ENCODE measurements at places on chromosomes 6 and 20.
A peak's percentile ranks its signal among the peaks of the same experiment; 100 is the strongest.

DNA sequence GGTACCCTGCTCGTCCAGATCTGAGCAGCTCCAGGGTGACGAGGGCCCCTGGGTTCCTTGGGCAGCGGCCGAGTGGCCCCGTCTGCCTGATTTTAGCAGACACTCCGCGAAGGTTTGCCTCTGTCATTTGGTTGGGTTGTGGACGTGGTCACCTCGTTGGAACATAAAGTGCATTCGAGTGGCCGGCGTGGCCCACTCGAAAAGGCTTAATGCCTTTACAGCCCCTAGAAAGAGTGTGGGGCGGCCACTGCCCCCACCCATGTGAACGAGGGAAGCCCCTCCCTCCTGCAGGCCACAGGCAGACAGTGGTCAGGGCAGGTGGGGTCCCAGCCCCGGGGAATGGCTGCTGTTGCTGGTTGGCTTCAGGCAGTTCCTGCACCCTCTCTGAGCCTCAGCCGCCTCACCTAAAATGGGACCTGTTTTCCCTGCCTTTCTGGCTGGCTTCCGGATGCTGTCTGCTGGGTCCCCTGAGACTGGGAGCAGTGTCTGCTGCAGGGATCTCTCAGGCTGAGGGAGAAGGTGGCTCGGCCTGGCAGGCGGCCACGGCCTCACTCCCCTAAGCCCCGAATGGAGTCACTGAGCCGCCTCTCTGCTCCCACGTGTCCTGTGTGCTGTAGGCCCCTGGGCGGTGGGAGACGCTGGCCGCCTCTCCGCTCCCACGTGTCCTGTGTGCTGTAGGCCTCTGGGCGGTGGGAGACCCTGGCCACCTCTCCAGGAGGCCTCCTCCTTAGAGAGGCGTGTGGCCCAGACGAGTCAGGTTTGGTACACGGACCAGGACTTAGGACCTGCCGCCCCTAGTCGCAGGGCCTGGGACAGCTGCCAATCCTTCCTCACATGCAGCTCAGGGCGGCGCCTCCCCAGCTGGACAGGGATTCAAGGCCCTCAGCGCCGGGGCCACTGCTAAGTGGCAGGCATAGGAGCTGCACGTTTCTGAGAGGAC is 233.0 kb downstream of the ERMARD start:
- no peak for DNase-seq

GRCh38 chr20:17925141-17925939 is 43.3 kb downstream of the SNX5 start:
- no peak for DNase-seq

- DNase-seq: no peak
These were observed 63.8 kb upstream of the EEF1E1 start for GRCh38 chr6:8166156-8166555.

GRCh38 chr6:152250127-152250526 is 387.0 kb downstream of the SYNE1 start:
- DNase-seq: no peak

DNA sequence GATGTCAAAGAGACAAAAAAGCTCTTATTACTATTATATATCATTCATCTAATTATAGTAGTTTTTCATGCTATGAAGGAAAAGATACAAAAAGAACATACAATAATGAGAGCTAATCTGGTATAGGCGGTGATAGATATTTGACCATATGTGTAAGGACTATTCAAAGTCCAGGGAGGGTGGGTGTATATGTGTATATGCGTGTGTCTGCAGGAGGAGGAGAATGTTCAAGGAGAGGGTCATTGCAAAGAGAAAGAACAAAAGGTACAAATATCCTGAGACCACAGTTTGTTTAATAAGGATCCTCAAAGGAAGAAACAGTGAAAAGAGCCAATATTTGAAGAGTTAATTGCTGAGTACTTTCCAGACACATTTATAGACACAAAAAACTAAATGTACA is 1288.6 kb upstream of the CITED2 start:
- DNase-seq: no peak

DNA sequence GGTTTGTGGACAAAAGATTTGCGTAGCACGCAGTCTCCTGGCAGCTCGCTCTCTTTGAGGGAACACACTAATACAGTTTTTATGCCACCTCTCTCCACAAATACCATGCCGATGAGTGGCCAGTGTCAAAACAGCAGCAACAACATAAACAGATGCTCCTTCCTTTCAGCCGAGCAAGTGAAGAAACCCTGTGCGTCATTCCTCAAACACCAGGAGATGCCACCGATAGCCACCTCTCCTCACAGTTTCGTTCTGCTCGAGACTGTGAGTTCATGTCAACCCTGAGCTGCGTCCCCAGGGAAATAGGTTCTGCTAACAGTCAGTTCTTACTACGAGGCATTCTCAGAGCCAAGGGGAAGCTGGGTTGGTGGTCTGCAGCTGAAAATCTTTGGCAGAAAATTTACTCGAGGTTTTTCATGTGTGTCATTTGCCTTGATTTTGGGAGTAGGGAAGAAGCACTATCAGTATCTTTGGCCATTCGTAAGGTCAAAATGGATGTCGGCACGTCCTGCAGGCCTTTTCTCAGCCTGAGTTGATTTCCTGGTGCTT is 59.9 kb downstream of the EYA2 start:
- DNase-seq: no peak

DNA sequence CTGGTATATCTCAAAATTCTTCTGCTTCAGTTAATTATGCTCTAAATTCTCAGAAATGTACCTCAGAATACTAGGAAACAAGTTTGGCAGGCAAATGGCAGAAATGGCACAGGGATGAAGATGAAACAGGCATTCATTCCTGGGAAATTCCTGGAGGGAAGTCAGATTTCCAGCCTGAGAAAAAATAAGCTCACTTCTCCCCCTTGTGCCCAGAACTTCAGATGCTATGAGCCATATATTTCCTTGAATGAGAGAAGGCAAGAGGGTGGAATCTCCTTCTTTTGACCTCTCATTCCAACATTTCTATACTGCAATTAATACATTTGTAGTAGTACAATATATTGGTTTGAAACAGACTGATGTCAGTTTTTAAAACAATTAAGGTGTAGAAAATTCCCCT is 22.8 kb downstream of the RGS17 start:
- no peak for DNase-seq

- no peak for DNase-seq
These were observed 20.8 kb downstream of the DAAM2 start for GRCh38 chr6:39812853-39813533.

DNA sequence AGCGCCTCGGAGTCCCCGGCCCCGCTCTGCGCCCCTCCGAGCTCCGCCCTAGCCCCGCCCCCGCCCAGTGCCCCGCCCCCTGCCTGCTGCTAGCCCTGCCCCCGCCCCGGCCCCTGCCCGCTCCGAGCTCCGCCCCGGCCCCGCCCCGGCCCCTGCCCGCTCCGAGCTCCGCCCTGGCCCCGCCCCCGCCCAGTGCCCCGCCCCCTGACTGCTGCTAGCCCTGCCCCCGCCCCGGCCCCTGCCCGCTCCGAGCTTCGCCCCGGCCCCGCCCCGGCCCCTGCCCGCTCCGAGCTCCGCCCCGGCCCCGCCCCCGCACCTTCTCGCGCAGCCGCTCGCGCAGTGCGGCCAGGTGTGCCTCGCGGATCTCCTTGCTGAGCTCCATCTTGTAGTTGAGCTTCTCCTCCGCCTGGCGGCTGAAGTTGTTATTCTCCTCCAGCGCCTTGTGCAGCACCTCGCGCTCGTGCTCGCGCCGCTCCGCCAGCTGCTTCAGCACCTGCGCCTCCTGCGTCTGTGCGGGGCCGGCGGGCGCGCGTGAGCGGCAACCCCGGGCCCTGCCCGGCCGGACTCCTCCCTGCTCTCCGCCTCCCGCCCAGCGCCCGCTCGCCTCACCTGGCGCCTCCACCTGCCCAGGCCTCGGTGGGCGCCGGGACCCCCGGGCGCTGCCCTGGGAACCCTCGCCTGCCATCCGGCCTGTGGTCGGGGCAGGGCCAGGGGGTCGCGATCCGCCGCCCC is 11.3 kb downstream of the STMN3 start:
- peak; percentile 93 for DNase-seq

- DNase-seq: no peak
These were observed 25.5 kb downstream of the ABHD12 start for GRCh38 chr20:25364879-25365699.

DNA sequence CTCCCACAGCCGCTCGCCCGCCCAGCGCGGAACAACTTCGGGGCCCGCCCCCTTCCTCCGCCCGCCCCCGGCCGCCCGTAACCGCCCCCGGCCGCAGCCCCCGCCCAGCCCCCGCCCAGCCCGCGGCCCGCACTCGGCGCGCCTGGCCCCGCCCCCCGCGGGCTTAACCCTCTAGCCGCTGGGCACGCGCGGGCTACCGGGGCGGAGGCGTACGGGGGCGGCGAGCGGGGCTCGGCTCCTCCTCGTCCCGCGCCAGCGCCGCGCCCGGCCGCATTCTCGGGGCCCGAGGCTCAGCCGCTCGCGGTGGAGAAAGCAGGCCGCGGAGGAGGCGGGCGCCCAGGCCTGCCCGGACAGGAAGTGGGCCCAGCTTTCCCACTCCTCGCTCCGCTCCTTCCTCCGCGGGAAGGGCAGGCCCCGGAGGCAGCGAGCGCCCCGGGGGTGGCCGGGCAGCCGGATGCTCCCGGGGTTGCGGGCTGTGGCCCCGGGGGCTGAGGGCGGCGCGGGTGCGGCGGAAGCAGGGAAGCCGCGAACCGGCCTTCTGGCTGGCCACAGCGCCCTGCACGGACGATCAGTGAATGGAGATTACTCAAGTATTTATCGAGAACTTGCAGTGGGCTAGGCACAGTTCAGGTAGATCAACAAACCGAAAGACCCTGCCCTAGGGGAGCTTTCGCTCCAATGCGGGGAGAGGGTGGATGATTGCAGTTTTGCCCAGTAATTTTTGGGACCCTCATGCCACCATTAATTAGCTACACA is at the start of gene TRAM2:
TSS of gene TRAM2 (minus strand) at position 39 of the 756 bp plus-strand sequence. CDS start 145 bp downstream, outside the sequence.
- DNase-seq: peak; percentile 96

- no peak for DNase-seq
These were observed 9.7 kb upstream of the ARHGAP18 start for GRCh38 chr6:129719692-129720091.

DNA sequence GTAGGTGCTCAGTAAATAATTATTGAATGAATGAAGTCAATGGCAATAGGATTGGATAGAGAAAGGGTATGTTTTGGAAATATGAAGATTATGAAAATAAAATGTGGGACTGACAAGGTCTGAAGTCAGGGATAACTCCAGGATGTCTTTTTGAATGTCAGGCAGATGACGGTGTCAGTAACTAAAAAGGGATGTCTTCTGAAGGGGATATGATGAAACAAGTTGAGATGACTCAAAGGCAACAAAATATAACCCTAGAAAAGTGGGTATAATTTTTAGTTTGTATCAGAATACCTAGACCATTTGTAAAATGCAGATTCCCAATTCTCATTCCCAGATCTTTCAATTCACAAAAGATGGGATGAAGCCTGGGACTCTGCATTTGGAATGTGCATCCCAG is 257.3 kb upstream of the SGK1 start:
- DNase-seq: no peak

GRCh38 chr6:164344801-164345291 is 930.3 kb downstream of the QKI start:
- peak; percentile 24 for DNase-seq

GRCh38 chr20:58251979-58252591 is 23.6 kb upstream of the ANKRD60 start:
- DNase-seq: no peak

GRCh38 chr6:145453376-145453775 is 281.9 kb downstream of the EPM2A start:
- no peak for DNase-seq

GRCh38 chr6:72219536-72219935 is 333.2 kb downstream of the RIMS1 start:
- DNase-seq: no peak

DNA sequence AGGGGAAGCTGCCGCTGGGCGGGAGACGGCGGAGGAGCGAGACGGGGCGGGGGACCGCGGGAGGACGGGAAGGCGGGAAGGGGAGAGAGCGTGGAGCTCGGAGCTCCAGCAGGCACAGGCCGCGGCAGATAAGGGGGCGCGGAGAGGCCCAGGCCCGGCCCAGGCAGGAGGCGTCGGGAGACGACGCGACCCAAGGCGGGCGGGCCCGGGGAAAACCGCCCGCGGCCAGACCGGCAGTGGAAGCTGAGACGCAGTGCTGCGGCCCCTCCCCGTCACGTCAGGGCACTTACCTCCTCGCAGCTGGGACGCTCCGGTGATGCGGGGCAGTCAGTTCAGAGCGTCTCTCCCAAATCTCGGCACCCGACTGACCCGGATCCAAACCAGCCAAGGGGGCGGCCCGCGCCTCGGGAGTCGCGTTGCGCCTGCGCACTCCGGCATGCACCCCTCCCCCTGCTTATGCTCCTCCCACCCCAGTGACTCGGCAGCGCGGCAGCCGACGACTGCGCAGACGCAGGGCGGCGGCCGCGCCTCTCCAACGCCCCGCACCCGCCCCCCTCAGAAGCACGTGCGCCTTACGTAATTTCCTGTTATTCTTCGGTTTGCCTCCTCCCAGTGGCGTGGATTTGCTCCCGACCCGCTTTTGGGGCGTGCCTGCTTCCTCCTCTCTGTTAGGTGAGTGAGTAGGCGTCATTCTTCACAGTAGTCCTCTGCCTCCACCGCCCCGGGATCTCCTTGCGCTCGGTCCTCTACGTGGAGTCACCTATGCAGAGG is at the start of gene OSER1:
TSS of gene OSER1 (minus strand) at position 366 of the 771 bp plus-strand sequence. CDS start 3,814 bp downstream, outside the sequence.
- DNase-seq: peak; percentile 97

DNA sequence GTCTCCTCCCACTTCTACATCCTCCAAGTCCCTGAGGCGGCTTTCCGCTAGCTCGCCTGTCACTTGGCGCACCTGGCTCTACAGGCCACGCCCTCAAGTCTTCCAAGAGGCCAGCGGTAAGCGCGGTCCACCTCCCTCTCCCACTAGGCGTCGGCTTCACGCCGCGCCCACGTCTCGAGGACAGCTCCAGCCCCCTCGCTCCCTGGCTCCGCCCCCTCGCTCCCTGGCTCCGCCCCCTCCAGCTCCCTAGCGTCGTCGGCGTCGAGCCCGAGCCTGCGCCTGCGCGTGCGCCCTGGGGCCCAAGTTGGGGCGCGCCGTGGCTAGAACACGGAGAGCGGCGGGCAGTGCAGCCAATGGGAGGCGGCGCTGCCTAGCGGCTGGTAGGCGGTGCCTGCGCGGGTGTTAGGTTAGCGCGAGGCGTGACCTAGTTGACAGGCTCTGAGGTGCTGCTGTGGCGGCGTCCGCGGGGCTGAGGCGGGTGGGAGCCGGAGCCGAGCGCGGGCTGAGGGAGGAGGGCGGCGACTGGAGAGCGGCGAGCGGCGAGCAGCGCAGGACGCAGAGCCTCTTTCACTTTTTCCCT is at the start of gene MACROD2:
TSS of gene MACROD2 (plus strand) at position 431 of the 580 bp plus-strand sequence.
- DNase-seq: peak; percentile 93

DNA sequence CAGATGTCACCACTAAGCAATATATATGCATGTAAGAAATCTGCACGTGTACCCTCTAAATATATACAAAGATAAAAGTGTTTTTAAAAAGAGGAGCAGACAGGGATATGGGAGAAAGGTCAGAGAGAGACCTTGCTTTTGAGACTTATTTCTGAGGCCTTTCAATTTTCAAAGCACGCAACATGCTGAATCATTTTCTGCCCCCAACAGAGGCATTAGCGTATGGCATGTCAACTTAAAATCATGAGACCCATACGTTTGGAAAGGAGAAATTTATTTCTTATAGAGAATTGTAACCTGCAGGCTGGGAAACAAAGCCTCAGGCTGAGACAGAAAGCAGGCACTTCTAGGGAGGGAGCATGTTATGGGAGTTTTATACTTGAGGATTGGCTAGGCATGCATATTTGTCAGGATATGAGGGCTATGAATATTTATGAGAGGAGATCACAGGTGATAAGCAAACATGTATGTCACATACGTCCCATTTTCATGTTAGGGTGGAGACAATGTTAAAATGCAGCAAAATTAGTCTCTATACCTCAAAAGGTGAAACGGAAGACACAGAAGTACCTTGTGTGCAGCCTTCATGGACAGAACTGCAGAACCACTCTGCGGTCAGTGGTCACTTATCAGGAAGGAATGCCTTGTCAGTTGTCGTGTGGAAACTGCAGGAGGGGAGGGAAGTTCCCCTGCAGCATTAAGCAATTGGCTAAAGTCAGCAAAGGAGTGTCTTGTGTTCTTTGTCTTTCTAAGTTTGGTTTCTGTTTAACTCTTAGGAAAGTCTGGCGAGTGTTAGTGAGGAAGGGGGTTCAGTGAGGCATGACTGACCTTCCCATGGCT is 6.3 kb upstream of the GABRR2 start:
- DNase-seq: no peak

Data from left ventricle myocardium superior (tissue), 1 donor.